ENCODE measurements at places on chromosomes 7 and 10.

- DNase-seq: no peak
Observed at GRCh38 chr10:130040351-130040750, 70.3 kb downstream of the C10orf143 start.

DNA sequence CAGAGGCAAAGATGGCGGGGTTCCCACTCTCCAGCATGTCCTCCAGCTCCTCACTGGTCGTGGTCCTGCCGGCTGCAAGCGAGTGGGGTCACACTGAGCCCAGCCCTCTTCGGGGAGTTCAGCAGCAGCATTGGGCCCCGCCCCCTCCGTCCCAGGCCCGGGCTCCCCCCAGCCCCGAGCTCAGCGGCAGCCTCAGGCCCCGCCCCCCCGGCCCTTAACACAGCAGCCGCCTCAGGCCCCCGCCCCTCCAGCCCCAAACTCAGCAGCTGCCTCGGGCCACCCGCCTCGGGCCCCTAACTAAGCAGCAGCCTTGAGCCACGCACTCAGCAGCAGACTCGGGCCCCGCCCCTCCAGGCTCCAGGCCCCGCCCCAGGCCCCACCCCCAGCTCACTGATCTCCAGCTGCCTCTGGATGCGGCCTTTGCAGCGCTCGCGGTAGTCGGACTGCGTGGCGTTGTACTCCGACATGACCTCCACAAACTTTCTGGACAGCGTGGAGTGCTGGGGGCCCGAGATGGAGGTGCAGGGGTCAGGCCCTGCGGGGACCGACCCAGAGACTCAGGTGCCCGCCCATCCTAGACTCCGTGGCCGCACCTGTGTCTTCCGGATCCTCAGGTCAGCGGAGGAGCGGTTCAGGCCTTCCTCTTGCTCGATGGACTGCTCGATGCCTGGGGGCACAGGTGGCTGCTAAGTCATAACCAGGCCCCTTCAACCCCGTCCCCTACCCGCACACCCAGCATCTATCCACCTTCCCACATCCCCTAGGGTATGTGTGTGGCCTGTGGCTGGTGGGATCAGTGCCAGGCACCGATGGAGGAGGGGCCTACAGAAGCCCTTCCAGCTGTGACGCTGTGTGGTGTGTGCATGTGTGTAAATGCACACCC is 15.5 kb downstream of the STX1A start:
- peak; percentile 59 for DNase-seq

GRCh38 chr10:98369801-98370200 is 45.2 kb downstream of the PYROXD2 start:
- no peak for DNase-seq

DNA sequence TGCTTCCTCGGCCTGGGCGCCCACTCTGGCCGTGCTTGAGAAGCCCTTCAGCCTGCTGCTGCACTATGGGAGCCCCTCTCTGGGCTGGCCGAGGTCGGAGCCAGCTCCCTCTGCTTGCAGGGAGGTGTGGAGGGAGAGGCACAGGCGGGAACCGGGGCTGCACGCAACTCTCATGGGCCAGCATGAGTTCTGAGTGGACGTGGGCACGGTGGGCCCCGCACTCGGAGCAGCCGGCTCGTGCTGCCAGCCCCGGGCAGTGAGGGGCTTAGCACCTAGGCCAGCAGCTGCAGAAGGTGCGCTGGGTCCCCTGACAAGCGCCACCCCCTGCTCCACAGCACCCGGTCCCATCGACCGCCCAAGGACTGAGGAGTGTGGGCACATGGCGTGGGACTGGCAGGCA is 9.0 kb upstream of the PDK4 start:
- DNase-seq: no peak

DNA sequence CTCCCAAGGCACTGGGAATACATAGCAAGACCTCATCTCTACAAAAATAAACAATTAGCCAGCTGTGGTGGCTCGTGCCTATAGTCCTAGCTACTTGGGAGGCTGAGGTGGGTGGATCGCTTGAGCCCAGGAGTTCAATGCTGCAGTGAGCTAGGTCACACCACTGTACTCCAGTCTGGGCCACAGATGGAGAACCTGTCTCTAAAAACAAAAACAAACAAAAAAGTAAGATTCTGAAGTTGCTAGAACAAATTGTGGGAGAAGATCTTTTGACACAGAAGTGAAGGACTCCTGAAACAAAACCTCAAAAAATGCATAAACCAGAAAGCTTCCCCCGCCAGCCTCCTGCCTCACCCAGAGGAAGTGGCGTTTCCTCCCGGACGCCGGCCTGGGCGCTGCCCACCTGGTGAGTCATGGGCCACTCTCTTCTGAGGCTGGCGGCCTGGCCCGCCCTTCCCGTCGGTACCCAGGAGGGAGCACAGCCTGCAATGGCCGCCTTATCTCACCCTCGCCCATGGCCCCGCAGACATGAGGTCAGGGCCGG is 25.4 kb upstream of the ELN start:
- DNase-seq: no peak

DNA sequence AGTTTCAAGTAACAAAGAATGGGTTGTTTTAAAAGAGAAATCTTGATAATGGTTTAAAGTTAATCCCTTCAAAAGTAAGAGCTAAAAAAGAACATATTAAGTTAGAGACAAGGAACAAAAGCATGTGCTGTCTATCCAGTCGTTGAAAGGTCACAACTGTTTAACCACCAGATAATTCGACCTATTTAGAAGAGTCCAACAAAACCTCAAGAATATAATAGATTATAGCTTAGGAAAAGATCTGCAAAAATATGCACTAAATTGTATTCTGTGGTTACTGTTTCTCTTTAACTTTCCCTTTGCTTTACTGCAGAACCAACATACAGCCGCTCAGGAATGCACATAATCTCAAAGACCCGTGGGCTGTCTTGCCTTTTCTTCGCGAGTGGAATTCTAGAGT is 74.9 kb downstream of the PCGF5 start:
- DNase-seq: no peak

All from DND-41 (cell line).